NCI-H1105 (cell line): ENCODE measurements at places on chromosomes 12 and 14.

GRCh38 chr14:22614240-22614799, 16.2 kb downstream of the ABHD4 start:
- DNase-seq, result no peak

DNA sequence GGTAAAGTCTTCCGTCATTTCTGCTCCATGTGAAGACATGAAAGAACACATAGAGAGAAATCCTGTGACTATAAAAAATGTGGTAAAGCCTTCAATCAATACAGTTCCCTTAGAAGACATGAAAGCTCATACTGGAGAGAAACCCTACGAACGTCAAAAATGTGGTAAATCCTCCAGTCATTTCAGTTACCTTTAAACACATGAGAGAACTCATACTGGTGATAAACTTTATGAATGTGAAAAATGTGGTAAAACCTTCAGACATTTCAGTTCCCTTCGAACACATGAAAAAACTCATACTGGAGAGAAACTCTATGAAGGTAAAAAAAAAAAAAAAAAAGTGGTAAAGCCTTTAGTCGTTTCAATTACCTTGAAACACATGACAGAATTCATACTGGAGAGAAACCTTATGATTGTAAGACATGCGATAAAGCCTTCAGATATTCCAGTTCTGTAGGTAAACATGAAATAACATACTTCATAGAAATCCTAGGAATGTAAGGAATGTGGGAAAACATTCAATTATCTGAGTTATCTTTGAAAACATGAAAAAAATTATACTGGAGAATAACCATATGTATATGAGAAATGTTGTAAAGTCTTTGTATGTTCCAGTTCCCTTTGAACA, 60.4 kb downstream of the MAP4K5 start:
- DNase-seq, result no peak

GRCh38 chr12:57523706-57524614, 1.3 kb downstream of the MBD6 start:
- no peak for DNase-seq

GRCh38 chr14:25014440-25014839, 35.5 kb downstream of the STXBP6 start:
- no peak for DNase-seq

DNA sequence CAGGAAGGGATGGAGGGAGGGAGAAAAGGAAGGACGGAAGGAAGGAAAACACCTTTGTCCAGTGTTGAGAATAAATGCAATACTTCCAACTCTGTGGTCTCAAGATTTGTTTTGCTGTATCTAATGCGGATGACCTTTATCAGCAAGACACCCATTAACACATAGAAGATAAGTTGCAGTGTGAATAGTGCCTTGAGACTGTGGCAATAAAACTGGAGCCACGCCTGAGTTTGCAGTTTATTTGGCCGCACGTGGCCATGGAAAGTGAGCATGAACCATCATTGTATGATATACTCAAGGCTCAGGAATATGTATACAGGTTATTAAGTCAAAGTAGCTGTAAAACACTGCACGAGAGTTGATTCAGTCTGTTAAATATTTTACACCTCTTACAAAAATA, 113.6 kb upstream of the EEA1 start:
- no peak for DNase-seq

DNA sequence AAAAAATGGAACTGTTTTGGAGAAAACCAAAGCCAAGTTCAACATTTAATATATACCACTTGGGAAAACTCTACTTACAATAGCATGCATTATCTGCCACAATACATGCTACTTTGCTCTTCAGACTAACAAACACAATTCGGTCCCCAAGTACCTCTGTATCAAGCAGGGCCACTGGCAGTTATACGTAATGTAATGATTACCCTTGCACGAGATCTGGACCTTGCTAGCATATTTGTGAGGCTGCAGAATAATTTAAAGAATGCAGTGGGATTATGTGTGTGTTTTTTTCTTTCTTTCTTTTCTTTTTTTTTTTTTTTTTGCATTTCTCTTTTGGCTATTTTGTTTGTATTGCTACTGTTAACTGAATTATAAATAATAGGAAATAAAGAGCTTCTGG, 22.8 kb upstream of the PYGL start:
- no peak for DNase-seq

DNA sequence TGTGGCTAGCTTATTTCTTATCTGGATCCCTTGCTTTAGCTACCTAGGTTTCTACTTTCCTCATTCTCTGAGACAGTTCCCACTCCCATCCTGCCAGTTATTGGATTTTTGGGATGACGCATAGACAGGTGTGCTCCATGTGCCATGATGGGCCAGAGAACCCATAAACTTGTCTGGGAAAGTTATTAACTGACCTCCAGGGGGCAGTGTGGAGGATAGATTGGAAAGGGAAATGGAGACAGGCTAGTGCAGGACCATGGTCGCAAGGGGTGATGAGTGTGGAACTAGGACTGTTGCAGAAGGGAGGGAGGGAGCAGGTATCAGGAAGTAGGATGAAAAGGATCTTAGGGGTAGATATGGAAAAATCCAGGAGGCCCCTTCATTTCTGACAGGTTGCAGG, 80.3 kb downstream of the ESRRB start:
- DNase-seq, result peak; percentile 62

DNA sequence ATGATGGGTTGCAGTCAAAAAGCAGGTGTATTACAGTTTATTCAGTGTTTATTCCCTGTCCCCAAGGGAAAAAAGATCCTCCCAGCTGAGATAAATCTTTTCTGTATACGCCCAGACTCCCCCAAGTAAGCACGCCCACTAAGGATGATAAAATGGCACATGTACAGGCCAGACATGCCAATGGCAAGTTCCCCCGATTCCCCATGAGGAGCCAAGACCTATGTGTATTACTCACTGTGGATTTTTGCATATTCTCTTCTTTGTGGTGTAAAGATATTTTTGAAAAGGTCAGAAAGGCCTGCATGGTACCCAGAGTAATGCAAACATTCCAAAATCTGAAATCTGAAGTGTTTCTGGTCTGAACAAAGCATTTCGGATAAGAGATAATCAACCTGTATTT, 22.2 kb downstream of the NR2C1 start:
- DNase-seq, result no peak

DNA sequence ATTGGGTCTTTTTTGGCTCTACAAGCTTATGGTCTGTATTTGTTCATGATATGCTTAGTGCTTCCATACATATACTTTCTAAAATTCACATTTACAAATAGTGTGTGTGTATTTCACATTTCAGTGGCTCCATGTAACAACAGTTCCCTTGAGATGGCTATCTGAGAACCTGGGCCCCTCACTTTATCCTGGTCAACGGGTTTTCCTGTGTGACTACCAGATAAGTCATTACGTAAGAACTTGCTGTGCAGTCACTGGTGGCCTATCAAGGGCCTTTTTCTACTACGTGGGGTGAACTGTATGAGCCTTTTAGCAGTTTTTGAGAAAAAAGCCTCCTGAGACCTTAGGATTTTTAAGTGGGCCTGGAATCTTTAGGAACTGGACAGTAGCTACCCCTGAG, 454.1 kb downstream of the PCNX1 start:
- DNase-seq, result no peak

DNA sequence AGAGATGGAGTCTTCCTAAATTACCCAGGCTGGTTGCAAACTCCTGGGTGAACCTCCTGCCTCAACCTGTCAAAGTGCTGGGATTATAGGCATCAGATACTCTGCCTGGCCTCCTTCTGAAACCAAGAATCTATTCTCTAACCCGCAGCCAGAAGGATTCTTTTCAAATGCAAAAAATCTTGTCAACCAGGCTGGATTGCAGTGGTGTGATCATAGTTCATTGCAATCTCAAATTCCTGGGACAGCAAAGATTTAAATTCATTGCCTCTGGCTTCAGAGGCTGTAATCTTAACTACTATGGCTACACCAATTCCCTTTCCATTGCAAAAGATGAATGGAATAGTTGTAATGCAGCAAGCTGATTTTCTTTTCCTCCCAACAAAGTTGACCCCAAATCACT, 106.3 kb upstream of the TBX3 start:
- no peak for DNase-seq

GRCh38 chr12:6049992-6050391, 74.5 kb downstream of the VWF start:
- DNase-seq, result no peak

DNA sequence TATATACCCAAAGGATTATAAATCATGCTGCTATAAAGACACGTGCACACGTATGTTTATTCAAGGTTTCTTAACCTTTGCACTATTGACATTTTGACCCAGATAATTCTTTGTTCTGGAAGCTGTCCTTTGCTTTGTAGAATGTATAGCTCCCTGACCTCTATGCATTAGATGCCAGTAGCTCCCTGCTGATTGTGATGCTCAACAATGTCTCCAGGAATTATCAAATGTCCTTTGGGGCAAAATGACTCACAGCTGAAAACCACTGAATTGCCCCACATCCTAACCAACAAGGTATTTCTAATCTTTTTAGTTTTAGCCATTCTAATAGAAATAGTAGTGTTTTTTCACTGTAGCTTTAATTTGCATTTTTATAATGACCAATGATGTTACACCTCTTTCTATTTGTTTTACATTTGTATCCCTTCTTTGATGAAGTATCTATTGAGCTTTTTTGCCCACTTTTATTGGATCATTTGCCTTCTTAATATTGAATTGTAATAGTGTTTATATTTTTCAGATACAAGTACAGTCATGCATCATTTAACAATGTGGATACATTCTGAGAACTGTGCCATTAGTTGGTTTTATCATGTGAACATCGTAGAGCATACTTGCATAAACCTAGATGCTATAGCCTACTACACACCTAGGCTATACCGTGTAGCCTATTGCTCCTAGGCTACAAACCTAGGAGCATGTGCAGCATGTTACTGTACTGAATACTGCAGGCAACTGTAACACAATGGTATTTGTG, 10.4 kb upstream of the NOPCHAP1 start:
- no peak for DNase-seq

- no peak for DNase-seq
These were observed 84.8 kb upstream of the MAP1LC3B2 start for GRCh38 chr12:116474331-116474730.

GRCh38 chr12:69252033-69252432, 12.7 kb downstream of the CPSF6 start:
- no peak for DNase-seq

- no peak for DNase-seq
These were observed 162.3 kb downstream of the PTCSC3 start for GRCh38 chr14:36014236-36014635.

- DNase-seq, result no peak
These were observed 196.1 kb upstream of the FLRT2 start for GRCh38 chr14:85333841-85334240.

GRCh38 chr12:1094714-1095113, 103.7 kb downstream of the ERC1 start:
- no peak for DNase-seq

- DNase-seq, result no peak
These were observed 34.4 kb upstream of the P2RX4 start for GRCh38 chr12:121175383-121176119.

DNA sequence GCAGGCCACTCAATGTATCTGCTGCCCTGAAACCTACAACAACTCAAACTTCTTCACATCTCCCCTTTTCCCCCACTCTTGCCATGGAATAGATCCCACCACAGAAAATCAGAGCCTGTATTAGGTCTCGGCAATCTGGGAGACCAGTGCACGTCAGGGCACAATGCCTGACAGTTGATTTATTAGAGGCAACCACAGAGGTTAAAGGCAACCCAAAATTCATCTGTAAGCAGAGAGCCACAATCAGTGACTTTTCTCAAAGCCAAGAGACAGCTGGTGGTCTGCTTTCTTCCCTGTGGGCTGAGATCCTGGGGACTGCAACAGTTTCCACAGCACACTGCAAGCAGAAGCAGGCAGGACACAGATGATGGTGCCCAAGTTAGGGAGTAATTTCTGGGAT, 169.0 kb upstream of the NTF3 start:
- DNase-seq, result no peak

GRCh38 chr14:54366736-54367735, 29.8 kb upstream of the CDKN3 start:
- DNase-seq, result peak; percentile 18

DNA sequence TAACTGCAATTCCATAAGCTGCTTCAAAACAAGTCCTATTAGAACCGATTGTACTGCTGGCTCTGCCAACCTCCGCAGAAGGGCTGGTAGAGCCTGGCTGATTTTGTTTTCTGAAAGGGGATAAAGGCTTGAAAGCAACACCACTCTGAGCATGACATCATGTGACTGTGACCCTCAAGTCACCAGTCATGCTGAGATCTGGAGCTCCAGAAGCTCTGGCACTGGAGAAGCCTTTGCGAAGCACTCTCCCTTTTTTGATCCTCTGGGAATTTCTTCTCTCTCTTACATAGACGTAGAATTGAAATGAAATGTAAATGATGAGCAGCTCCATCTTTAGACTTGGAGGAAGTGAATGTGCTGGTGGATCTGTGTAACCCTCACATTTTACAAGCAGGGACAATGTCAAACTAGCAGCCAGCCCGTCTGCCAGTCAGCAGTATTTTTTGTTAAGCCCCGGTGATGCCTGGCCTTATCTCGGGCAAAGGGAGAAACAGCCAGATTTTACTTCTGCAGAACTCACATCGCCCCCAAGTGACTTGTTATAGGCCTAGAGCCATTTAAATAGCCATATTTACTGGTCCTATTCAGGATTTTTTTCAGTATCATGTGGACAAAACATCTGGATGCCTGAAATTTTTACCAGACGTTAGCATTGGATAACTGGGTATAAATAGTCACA, 112.1 kb upstream of the NPAS3 start:
- no peak for DNase-seq
